ENCODE measurements at places on chromosomes 2 and 18. TPM values are rescaled to one million over a fixed set of nuclear protein-coding genes. Genes with fewer than 3 reads are reported as not detected.

DNA sequence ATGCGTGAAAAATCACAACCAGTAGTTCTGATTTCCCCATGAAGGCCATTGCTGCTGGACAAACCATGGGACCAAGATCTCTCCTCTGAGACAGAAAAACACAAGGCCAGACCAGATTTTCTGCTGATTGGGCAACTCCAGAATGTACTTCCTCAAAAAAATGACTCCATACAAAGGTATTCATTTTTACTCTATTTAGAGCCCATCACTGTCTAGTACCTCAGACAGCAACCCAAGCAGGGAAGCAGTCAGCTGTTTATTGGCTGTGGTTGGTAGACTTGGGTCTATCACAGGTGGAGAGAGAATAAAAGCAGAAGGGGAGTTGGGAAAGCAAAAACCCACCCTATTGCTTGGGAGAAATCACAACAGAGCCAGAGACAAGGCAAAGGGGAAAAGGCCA lies 219.9 kb downstream of the PIK3C3 start:
- DNase-seq: no peak

DNA sequence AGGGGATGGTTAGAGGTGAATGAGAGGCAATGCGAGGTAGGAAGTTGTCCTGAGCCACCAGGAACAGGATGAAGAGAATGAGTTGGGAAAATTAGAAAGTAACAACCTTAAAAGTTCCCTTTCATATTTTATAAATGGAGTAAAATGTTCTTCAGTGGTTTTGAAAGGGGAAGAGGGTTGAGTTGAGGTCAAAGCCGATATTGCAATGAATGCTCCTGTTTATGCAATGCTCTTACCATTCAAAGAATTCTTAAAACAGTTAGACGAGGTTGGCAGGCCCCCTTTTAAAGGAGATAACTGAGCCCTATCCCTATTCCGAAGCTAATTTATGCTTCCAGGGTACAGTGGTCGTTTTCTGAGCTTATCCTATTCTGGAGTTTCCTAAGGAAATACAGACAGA lies 2110.3 kb upstream of the CELF4 start:
- no peak for DNase-seq

DNA sequence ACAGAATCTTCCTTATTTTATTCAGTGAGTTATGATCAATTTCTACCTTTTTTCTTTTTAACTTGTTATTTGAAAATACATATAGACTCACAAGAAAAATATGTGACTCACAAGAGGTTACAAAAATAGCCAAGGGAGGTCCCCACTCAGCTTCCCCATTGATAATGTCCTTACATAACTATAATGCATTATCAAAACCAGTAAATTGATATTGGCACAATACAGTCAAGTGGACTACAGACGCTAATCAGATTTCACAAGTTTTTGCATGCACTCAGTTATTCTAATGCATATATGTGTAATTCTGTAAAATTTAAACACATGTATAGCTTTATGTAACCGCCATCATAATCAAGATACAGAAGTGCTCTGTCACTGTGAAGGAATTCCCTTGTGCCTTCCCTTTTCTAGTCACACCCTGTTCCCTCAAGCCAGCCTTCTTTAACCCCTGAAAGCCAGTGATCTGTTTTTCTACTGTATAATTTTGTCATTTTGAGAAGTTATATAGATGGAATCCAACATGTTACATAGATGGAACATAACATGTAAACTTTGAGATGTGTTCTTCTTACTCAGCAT lies 118.4 kb downstream of the ALMS1 start:
- DNase-seq: no peak

Gene CYRIA
- 5.7 TPM for polyA plus RNA-seq

DNA sequence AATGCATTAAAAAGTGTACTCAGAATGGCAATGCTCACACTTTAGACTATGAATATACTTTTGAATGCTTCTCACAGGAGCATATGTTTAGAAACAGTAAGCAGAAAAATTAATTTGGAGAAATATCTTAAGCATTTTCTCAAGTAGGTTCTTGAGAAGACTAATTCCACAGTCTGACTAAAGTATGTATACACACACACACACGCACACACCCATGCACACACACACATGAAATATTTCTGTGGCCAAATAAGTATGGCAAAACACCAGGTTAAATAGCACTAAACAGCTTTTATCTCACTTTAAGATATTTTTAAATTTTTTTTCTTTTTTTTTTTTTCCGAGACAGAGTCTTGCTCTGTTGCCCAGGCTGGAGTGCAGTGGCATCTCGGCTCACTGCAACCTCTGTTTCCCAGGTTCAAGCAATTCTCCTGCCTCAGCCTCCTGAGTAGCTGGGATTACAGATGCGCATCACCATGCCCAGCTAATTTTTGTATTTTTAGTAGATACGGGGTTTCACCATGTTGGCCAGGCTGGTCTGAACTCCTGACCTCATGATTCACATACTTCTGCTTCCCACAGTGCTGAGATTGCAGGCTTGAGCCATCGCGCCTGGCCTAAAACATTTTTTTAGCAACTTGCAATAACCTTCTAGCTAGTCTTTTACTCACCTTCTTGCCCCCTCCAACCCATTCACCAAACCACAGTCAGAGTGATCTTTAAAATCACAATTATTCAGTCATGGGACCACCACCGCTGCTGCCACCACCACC lies 67.5 kb upstream of the SCG2 start:
- DNase-seq: no peak

- DNase-seq: peak; percentile 32
Observed at GRCh38 chr2:159202568-159203071, 83.9 kb downstream of the WDSUB1 start.

Gene CTDP1
- polyA plus RNA-seq: 13.1 TPM

Gene PKDCC
- 4.1 TPM for polyA plus RNA-seq

DNA sequence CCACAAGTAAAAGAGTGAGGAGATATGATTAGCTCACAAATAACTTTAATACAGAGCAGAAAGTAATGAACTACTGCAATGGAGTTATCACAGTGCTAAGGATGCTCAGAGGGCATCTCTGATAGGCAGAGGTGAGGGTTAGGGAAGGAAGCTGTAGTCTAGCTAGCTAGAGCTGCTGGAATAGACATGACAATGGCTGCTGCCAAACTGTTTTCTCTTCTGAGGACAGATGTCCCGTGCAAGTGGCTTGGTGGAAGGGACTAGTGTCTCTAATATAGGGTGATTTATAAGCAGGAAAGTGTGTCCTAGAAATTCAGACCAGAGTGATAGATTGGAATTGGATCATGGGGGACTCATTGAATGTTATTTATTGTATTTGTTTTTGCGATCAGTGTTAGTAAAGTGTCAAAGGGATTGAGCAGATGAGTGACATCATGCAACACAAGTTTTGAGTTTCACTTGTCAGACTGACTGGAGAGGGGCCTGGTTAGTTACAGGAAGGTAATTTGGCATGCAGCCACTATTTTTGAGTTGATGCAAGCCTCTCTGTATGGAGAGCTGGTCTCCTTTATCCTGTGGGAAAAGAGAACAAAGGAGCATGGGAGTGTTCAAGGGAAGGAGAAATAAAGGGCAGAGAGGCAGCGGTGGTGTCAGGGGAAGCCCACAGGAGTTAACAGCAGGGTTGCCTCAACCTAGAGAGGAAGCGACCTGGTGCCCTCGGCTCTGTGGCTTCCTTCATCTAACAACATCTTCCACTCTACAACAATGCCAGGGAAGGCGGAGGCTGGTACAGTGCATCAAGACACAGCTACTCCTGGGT lies 1.9 kb downstream of the CTLA4 start:
- DNase-seq: no peak

GRCh38 chr2:238456970-238457926 lies 30.5 kb downstream of the ASB1 start:
- DNase-seq: no peak

DNA sequence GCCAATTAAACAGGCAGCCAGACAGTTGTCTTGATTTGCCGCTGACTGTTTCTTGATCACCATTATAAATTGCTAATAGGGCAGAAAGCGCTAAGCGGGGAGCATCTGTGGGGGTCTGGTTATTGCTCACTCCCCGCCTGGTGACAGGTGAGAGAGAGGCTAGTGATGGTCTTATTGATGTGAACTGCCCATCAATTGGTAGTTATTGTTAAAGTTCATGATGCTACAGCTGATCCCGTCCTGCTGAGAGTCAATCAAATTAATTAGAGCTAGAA lies 148.5 kb downstream of the LNPK start:
- peak; percentile 86 for DNase-seq

- DNase-seq: no peak
Observed at GRCh38 chr2:189540551-189540950, 40.0 kb downstream of the SLC40A1 start.

- no peak for DNase-seq
Observed at GRCh38 chr18:45997700-45998151, 30.6 kb upstream of the EPG5 start.

Gene SLC40A1
- 5.8 TPM for polyA plus RNA-seq

Gene ZNF804A
- 1.3 TPM for polyA plus RNA-seq

- no peak for DNase-seq
Observed at GRCh38 chr18:79524181-79525078, 128.7 kb downstream of the NFATC1 start.

- DNase-seq: no peak
Observed at GRCh38 chr2:171181064-171182049, 20.7 kb upstream of the TLK1 start.

DNA sequence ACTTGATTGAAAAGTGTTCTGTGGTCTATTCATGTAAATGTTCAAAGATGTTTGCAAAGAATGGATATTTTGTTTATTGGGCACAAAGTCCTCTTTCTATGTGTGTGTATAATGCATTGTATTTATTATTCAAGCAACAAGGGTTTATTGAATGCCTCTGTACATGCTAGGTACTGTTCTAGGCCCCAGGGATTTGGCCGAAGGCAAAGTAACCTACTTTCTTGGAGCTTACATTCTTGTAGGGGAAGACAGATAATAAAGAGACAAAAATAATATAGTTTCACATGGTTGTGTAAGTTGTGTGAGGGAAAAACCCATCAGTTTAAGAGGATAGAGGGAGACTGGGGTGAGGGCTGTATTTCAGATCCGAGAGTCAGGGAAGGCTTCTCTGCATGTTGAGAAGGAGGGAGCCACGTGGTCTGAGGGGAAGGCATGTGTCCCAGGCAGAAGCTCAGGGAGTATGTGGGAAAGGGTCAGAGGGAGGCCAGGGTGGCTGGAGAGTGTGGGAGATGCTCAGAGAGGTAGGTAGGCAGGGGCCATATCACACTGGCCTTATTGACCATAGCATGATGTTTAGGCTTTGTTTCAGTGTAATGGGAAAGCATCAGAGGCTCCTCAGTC lies 40.4 kb upstream of the GPR155 start:
- no peak for DNase-seq

Data from brain (organoid and tissue), 16 donors.